ENCODE measurements at places on chromosomes 5 and 9.

GRCh38 chr5:143435210-143435657, 31.7 kb upstream of the NR3C1 start:
- DNase-seq: no peak

DNA sequence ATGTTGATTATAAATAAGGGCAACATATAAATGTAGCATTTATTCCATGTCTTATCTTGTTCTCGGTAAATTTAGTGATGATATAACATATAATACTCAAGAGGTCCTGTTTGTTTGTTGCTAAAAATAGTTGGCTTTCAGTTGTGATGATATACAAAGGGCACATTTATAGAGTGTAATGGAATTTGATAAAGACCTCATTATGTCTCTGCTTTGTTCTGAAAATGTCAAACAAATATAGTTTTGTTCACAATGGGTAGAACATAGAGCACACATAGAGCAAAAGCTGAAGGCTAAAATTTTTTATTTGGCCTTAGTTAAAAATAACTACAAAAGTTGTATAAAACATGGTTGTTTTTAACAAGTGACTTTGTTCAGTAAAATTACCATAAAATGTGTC, 477.1 kb upstream of the SMC2 start:
- DNase-seq: no peak

GRCh38 chr9:6007770-6008168, 7.7 kb downstream of the RANBP6 start:
- DNase-seq: peak; percentile 83

GRCh38 chr5:127804886-127805426, 101.8 kb downstream of the CCDC192 start:
- DNase-seq: no peak

- no peak for DNase-seq
Measured at GRCh38 chr9:116237456-116237855, 83.9 kb downstream of the PAPPA start.

- no peak for DNase-seq
Measured at GRCh38 chr5:169837686-169838085, 142.6 kb downstream of the INSYN2B start.

DNA sequence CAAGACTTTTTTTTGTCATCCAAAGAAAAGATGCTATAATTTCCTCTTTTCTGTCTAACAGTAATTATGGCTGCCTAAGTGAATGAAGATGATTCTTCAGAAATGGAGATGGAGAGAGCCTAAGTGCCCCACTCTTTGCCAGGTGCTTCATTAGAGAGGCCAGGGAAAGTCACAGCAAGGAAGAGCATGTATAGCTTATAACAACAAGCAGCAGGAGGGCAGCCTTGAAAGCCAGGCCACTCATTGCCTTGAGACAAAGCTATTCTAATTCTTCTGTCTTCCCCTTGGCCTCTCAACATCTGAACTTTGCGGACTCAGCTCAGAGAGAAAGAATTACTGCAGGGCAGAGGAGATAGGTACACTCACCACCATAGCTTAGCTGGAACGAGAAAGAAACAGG, 112.0 kb upstream of the ZNF366 start:
- no peak for DNase-seq

DNA sequence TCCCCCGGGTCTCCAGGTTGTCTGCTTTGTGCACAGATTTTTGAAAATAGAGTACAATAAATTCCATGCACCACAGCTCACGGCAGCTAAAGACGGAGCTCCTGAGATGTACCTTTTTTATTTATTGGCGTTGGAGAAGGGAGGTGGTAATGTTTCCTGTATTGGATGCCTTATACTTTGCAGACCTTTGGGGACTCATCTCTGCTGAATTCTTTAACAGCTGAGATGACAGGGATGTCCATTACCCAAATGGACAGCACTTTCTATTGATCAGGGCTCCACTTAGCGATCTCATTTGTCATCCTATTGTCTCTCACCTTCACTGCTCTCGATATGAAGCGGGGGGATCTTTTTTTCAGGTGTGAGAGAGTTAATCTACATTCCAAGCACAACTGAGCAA, 137.8 kb downstream of the EFNA5 start:
- DNase-seq: no peak

DNA sequence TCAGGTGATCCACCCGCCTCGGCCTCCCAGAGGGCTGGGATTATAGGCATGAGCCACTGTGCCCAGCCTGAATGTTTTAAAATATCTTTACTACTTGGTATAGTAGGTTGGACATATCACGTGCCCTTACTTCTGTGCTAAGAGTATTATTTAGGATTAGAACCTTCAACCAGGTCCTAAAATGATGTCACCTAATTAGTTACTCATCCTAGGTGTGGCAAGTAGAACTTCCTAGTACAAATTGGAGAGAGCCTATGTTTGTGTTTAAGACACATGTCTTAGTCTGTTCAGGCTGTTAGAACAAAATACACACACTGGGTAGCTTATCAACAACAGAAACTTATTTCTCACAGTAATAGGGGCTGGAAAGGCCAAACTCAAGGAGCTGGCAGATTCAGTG, 51.5 kb downstream of the ZFAND5 start:
- DNase-seq: no peak

DNA sequence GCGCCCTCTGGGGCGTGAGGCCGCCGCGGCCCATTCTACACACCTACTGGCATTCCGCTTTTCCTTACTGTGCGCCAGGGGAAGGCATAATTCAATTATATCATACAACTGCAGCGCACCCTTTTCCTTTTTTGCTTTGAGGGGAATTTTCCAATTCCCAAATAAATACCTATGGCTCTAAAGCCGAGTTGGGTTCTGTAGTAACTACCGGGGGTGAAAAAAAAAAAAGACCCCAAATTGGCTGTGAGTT, 34.1 kb upstream of the NFIB start:
- DNase-seq: no peak

GRCh38 chr5:36575361-36575781, 31.0 kb upstream of the SLC1A3 start:
- no peak for DNase-seq

- no peak for DNase-seq
Measured at GRCh38 chr5:82278711-82279370, 687 bp upstream of the RPS23 start.

GRCh38 chr9:76077537-76077936, 187.1 kb downstream of the PCSK5 start:
- no peak for DNase-seq

DNA sequence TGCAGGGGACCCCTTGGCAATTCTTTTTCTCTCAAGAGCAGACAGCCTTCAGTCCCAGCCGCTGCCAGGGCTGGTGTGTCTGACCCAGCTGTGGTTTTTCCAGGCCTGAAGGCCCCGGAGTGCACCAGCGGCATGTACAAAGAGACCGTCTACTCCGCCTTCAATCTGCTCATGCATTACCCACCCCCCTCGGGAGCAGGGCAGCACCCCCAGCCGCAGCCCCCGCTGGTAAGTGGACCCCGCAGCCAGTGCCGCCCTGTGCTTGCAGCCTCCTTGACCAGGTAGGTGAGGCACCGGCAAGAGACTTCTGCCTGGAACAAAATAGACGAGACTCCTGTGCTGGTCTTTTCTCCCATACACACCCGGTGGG, 1.3 kb downstream of the TCF7 start:
- no peak for DNase-seq

- no peak for DNase-seq
Measured at GRCh38 chr5:148791696-148792095, 34.7 kb upstream of the ADRB2 start.

GRCh38 chr9:98074115-98074990, 17.8 kb downstream of the NANS start:
- DNase-seq: peak; percentile 31

- DNase-seq: no peak
Measured at GRCh38 chr9:4167079-4167671, 132.7 kb downstream of the GLIS3 start.

DNA sequence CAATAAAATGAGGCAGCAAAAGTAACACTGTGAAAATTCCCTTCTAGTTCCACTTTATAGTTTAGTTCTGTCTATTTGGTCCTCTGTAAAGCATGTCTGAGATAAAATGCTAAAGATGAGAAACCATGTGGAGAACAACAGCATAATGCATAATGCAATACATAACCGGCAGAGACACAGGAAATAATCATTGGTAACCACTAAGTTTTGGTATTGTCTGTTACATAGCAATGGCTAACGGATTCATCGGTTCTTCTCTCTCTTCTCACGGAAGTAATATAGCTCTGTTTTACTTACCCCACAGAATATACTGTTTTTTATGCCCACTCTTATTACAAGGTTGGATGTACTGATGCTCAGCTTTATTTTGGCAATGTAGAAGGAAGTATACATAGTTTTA, 158.9 kb downstream of the FAM174A start:
- DNase-seq: no peak

GRCh38 chr9:128390150-128390812, 19.1 kb downstream of the URM1 start:
- DNase-seq: no peak

DNA sequence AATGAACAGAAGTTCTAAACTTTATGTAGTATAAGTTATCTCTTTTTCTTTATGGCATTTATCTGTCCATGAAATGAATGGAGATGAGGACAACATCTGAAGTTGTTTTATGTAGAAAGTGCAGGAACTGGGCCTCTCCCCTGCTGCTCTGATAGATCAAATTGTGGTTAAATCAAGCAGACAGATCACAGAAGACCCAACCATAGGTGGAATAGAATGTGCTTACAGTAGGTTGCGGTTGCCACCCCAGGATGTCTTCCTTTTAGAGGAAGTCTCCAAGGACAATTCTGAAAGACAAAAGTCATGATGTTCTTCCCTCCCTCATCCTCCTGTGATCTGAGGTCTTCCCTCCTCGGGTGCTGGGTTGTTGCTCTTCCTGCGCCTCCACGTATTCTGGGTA, 12.9 kb downstream of the RASGRF2 start:
- DNase-seq: no peak
